ENCODE measurements at places on chromosomes 16 and 17.
A peak's percentile ranks its signal among the peaks of the same experiment; 100 is the strongest.

- no peak for DNase-seq
Measured at GRCh38 chr17:57784226-57784895, 39.3 kb upstream of the CCDC182 start.

GRCh38 chr16:63981639-63982038 is 1140.2 kb downstream of the CDH11 start:
- no peak for DNase-seq

GRCh38 chr16:17607609-17608008 is 136.8 kb upstream of the XYLT1 start:
- DNase-seq = no peak

GRCh38 chr17:77247609-77248008 is 106.8 kb downstream of the SEC14L1 start:
- no peak for DNase-seq

DNA sequence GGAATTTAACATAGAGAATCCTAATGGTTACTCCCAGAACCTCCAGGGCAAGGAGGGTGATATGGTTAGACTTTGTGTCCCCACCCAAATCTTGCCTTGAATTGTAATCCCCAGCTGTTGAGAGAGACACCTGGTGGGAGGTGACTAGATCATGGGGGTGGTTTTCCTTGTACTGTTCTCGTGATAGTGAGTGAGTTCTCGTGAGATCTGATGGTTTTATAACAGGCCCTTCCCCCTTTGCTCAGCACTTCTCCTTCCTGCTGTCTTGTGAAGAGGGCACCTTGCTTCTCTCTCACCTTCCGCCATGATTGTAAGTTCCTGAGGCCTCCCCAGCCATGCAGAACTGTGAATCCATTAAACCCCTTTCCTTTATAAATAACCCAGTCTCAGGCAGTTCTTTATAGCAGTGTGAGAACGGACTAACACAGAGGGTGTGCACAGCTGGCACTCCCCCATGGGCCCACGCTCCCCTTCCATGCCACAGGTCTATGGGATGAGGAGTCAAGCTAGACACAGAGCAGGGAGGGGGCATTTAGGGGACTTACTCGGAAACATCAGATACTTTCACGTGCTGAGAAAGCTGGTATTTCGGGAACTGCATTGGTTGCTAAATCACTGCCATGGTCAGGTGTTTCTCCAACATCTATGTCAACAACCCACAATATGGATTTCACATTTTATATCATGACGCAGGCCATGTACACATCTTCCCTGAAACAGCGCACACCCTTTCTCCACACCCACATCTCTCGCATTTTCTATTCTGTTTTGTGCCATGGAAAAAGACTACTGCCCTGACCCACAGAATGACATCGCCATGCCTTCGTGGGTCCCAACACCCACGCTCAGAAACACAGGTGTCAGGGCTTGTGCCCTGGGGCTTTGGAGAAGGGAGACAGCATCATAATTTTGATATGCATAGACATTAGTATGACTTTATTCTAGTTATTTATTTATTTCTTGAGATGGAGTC is 199.1 kb upstream of the GSE1 start:
- DNase-seq = peak; percentile 25

- DNase-seq = no peak
Measured at GRCh38 chr16:74770831-74771526, 3.6 kb downstream of the FA2H start.

DNA sequence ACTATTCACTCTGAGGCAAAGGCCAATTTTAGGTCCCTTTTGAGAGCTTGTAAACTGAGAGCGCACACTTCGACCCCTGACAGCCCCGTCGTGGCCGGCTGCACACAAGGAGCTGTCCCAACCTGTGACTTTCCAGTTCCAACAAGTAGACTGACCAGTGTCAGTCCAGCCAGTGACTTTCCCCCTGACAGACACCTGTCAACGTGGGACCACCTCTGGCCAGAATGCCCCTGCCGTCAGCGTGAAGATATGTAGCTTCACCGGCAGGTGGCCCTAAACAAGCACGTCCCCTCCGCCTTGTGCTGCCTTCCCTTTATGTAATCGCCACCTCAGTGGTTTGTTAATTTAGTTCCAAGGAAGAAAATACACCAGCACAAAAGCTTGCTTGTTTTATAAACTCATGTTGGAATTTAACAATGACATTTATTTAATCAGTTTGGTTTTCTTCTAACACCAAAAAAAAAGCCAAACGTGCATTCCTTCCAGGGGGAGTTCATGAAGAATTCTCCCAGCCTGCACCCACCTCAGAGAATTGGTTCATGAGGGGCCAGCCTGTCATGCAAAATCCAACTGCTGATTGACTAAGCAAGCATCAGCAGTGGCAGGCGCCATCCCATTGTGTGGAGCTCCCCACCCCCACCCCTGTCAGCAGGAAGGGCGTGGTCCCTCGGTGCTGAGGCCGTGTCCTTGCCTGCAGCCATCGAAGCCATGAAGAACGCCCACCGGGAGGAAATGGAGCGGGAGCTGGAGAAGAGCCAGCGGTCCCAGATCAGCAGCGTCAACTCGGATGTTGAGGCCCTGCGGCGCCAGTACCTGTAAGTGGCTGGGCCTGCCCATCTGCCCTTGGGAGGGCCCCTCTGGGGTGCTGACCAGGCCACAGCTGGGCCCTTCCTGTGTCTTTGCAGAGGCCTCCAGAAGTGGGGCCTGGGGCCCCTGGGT is 33.9 kb downstream of the PLD6 start:
- DNase-seq = no peak

DNA sequence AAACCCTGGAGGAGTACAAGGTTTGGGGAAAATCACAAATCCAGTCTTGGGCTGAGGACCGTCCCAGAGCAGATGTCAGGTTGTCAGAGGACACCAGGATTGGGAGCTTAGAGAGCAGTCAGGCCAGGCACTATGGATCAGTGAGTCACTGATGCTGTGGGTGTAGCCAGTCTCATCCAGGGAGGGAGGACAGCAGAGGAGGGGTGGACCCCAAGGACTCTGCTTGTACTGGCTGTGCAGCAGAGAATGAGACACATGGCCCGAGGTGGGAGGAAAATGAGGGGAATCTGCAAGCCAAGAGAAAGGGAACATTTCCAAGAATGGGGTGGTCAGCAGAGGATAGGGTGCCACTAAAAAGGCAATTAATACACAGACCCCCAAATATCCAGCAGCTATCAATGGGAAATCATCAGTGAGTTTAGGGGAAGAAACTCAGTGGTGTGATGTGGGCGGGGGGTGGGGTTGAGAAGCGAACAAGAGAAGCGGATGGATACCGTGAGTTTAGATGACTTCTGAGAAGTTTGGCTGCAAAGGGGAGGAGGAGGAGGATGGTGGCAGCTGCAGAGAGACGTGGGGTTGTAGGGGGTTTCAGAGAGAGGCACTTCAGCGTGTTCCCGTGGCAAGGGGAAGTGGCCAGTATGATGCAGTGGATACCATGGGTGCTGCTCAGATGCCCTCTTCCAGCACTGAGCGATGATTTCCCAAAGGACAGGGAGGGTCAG is 43.9 kb downstream of the ARHGAP27 start:
- no peak for DNase-seq

GRCh38 chr17:81419319-81419885 is 24.1 kb downstream of the BAHCC1 start:
- no peak for DNase-seq

DNA sequence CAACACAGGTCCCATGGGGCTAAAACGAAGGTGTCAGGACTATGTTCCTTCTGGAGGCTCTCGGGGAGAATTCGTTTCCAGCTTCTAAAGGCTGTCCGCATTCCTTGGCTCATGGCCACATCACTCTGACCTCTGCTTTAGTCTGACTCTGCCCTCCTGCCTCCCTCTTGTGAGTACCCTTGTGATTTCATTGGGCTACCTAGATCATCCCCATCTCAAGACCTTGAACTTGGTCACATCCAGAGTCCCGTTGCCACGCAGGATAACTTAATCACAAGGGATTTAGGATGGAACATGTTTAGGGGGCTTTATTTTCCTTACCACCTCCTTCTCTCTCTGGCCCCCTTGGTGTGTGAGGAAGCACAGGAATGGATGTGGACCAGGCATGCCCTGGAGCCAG is 160.9 kb upstream of the PLCG2 start:
- DNase-seq = no peak

DNA sequence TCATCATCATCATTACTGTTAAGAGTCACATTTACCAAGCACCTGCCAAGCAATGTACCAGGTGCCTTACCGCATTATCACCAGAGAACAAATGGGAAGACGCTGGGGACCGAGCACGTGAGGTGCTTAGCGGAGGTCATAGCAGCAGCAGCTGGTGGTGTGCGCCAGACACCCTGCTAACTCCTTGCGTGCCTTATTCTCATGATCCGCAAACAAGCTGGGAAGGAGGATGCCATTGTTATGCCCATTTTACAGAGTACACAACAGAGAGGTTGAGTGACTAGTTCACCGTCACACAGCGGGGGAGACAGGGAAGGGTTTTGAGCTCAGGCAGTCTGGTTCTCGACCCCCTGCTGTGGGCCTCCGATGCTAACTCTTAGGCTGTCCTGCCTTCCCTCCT is 7.3 kb downstream of the ATP2A3 start:
- DNase-seq = no peak

DNA sequence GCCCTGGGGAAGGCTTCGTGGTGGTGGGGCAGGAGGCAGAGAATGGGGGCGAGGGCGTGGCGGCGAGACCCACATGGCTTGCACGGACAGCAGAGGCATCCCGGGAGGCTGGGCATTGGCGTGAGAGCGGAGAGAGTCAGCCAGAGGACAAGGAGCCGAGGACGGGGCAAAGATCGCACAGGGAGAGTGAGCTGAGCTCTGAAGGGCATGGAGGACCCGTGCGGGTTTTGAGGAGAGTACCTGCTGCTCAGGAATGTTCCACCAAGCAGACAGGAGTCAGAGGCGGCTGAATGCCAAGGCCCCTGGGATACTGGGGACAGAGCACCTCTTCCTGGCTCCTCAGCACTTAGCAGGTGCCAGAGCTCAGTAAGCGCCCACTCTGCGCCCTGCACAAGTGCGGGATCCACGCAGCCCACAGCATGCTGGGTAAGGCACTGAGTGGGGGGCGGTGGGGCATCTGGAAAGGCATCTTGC is 47.8 kb downstream of the ARHGAP27 start:
- no peak for DNase-seq

DNA sequence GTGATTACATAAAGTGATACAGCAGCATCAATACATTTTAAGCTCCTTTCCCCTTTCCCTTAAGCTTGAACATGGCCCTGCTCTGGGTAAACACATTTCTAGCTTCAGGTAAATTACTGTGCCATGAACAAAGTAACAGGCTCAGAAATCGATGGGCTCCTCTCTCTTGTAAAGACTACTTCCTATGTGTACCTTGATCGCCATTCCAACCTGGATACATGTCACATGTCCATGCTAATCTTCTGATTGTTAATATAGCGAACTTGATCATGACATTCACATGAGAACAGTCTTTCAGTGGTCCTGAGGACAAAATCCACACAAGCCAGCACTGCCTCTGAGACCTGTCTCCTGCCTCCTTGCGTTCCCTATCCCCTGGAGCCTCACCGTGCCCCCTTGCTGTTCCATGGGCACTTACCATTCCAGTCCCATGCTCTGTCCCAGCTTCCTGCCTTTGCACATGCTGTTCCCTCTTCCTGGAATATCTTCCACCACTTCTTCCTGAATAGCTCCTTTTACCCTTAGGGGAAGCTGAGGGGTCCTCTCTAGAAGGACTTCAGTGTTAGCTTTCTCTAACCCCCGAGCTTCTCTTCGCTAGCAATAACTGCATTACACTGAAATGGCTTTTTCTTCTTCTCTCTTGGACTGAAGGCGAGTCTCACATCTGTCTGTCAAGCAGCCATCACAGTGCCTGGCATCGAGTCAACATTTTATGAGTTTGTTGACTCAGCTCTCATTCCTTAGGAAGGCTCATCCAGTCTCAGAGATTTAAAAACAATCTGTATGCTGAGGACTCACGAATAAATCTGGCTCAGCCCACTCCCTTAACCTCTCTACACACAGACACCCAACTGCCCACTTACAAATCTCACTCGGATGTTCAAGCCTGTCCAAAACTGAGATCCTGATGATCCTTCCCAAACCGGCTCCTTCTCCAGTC is 93.3 kb downstream of the ASIC2 start:
- DNase-seq = no peak

DNA sequence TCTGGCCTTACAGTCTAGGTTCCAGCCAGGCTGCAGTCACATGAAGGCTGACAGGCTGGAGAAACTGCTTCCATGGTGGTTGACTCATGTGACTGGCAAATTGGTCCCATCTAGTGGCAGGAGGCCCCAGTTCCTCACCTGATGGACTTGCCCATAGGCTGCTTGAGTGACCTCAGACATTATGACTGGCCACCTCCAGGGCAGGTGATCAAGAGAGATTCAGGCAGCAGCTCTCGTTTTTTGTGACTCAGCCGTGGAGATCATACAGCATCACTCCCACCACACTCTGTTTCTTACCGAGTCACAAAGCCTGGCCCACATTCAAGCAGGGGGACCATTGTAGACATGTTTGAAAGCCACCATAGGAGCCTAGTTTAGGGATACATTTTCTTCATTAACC is 34.5 kb downstream of the SIAH1 start:
- peak; percentile 44 for DNase-seq

GRCh38 chr16:705431-706188 is at the start of gene FBXL16:
Gene FBXL16, minus strand, starts transcription at chr16:705801. Its CDS starts 8,396 bp downstream, at chr16:697405.
- DNase-seq = no peak

DNA sequence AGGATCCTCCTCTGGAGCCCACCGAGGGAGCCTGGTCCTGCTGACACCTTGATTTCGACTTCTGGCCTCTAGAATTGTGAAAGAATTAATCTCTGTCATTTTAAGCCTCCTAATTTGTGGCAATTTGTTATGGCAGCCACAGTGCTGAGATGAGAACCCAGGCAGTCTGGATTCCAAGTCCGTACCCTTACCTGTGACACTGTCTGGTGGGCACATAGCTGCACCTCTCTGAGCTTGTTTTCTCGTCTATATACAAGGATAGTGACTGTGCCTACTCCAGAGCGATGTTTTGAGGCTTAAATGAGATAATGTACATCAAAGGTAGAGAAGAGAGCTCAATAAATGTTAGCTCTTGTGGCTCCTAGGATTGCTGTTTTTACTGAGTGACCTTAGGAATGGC is 128.4 kb upstream of the MPHOSPH6 start:
- DNase-seq = no peak

GRCh38 chr17:44386182-44386525 is 3.3 kb downstream of the ITGA2B start:
- no peak for DNase-seq

DNA sequence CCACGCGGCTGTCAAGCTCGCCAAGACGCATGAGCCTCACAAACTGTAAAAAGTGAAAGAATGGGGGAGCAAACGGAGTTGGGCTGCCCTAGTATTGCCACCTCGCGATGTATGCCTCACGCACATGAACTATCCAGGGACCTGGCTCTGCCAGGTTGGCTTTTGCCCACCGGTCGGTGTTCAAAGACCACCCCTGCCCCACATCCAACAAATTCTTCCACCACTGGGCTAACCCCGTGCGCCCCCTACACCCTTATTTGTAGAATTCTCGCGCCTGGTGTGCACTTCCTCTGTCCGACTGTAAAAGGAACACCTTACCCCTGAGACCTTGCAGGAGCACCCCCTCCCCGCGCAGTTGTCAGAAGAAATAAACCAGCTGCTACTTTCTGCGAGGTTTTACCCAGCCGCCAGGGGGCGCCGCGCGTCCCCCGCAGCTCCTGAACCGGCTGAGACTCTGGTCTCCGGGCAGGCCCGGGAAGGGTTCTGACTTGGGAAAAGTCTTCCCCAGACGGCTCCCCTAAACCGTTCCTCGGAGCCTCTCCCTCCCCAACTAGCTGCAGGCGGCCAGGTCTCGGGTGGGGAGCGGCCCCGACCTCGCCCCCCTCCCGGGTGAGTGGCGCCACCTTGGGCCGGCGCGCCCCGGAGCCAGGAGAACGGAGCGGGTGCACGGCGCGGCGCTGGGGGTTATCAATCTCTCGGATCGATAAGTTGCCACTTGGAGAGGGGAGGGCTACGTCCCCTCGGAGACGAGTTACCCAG is 1.7 kb upstream of the ZNF423 start:
- DNase-seq = peak; percentile 70

- DNase-seq = no peak
Measured at GRCh38 chr17:66576473-66576872, 258.4 kb upstream of the CACNG5 start.

All from activated T-cell treated with anti-CD3 and anti-CD28 coated beads, Interleukin-2, amount 50 U/mL, for 48 hours (primary cell).